Sigmoid colon (tissue), 7 donors: ENCODE measurements at places on chromosomes 12 and 14. TPM values are rescaled to one million over a fixed set of nuclear protein-coding genes. Genes with fewer than 3 reads are reported as not detected.

Gene C12orf56
- 0.22 TPM for polyA plus RNA-seq

Gene BICDL1
- 6.0 TPM for polyA plus RNA-seq

Gene ANKS1B
- 1.0 TPM for polyA plus RNA-seq

Gene SYNE3
- polyA plus RNA-seq: 0.69 TPM

Gene PAPOLA
- polyA plus RNA-seq: 71.1 TPM

Gene RILPL1
- 1.4 TPM for polyA plus RNA-seq

Gene DDX55
- polyA plus RNA-seq: 5.4 TPM

Gene CCDC175
- polyA plus RNA-seq: not detected

Gene GPRC5A
- 13.8 TPM for polyA plus RNA-seq

Gene ITFG2
- polyA plus RNA-seq: 25.2 TPM

Gene SYCP3
- 0.19 TPM for polyA plus RNA-seq

Gene KRT75
- polyA plus RNA-seq: 0.04 TPM

Gene TTC5
- polyA plus RNA-seq: 5.3 TPM

Gene SYNDIG1L
- polyA plus RNA-seq: 0.20 TPM

Gene BCL7A
- 7.4 TPM for polyA plus RNA-seq

Gene SCAF11
- 30.7 TPM for polyA plus RNA-seq

Gene CLEC6A
- polyA plus RNA-seq: not detected

Gene M6PR
- polyA plus RNA-seq: 69.2 TPM

Gene HOXC12
- not detected for polyA plus RNA-seq

Gene VWF
- 1.2 TPM for polyA plus RNA-seq

Gene NEMP1
- polyA plus RNA-seq: 6.2 TPM

Gene OAS1
- polyA plus RNA-seq: 259 TPM

Gene PLBD1
- polyA plus RNA-seq: 15.6 TPM

Gene ESRRB
- polyA plus RNA-seq: not detected

Gene KRT82
- not detected for polyA plus RNA-seq

Gene IRAK3
- polyA plus RNA-seq: 1.4 TPM

Gene SERPINA6
- polyA plus RNA-seq: 2.0 TPM

Gene ACRBP
- polyA plus RNA-seq: 2.3 TPM

Gene SLC17A8
- polyA plus RNA-seq: 2.3 TPM

Gene WNT5B
- polyA plus RNA-seq: 1.8 TPM

Gene AMHR2
- polyA plus RNA-seq: 0.60 TPM

Gene CARMIL3
- under 0.01 TPM for polyA plus RNA-seq

Gene ATL1
- polyA plus RNA-seq: 3.2 TPM

Gene ZNF219
- polyA plus RNA-seq: 27.6 TPM

Gene OR6J1
- not detected for polyA plus RNA-seq

Gene WSCD2
- polyA plus RNA-seq: not detected

Gene PAX9
- polyA plus RNA-seq: under 0.01 TPM

Gene DTX1
- polyA plus RNA-seq: 15.8 TPM

Gene VDR
- 69.1 TPM for polyA plus RNA-seq

Gene MYF5
- polyA plus RNA-seq: not detected

Gene GLT8D2
- polyA plus RNA-seq: 4.2 TPM

Gene RNASE2
- 3.1 TPM for polyA plus RNA-seq

Gene KRT79
- 0.16 TPM for polyA plus RNA-seq

Gene LTBP2
- 0.46 TPM for polyA plus RNA-seq

Gene HHIPL1
- polyA plus RNA-seq: not detected

Gene SERPINA5
- not detected for polyA plus RNA-seq

Gene PPP1R1A
- 0.92 TPM for polyA plus RNA-seq

Gene AICDA
- 0.60 TPM for polyA plus RNA-seq

Gene IGF1
- polyA plus RNA-seq: 12.0 TPM

Gene GPRC5D
- 0.16 TPM for polyA plus RNA-seq

Gene CLEC1A
- polyA plus RNA-seq: 2.0 TPM

Gene SLC6A15
- polyA plus RNA-seq: not detected

Gene TDRD9
- polyA plus RNA-seq: 0.58 TPM

Gene MSI1
- polyA plus RNA-seq: 0.60 TPM

Gene HPD
- 2.4 TPM for polyA plus RNA-seq

Gene PXN
- 79.3 TPM for polyA plus RNA-seq

Gene NKX2-1
- polyA plus RNA-seq: not detected

Gene LPAR5
- 16.5 TPM for polyA plus RNA-seq

Gene ADAM20
- not detected for polyA plus RNA-seq

Gene SIVA1
- polyA plus RNA-seq: 124 TPM
